A549 treated with CpdA at 1 μM for 4 hours (cell line): ENCODE measurements at places on chromosomes 11 and 22. TPM values are rescaled to one million over a fixed set of nuclear protein-coding genes. Genes with fewer than 3 reads are reported as not detected.

Gene FXYD6
- 0.12 to 0.80 TPM (median 0.27 TPM) in 5 replicates for total RNA-seq

Gene NXPE4
- not detected in 5 replicates for total RNA-seq

Gene MMP8
- total RNA-seq = not detected in 5 replicates

Gene BACE1
- total RNA-seq = 7.5 to 10.3 TPM (median 8.7 TPM) in 5 replicates

Gene TRIM48
- not detected in 5 replicates for total RNA-seq

Gene INS
- not detected in 5 replicates for total RNA-seq
